ENCODE measurements at places on chromosomes 7 and 10. TPM values are rescaled to one million over a fixed set of nuclear protein-coding genes. Genes with fewer than 3 reads are reported as not detected.

The CYP3A7 gene
- not detected for total RNA-seq

The ACTL6B gene
- total RNA-seq, result not detected

The SLC16A12 gene
- total RNA-seq, result 2.2 TPM

The ZPBP gene
- total RNA-seq, result not detected

The GRM3 gene
- total RNA-seq, result not detected

The ATG9B gene
- not detected for total RNA-seq

The TPST1 gene
- 22.4 TPM for total RNA-seq

The FAM25A gene
- total RNA-seq, result not detected

The RBP3 gene
- 0.06 TPM for total RNA-seq

The AKR1C2 gene
- 12.7 TPM for total RNA-seq

The TMEM273 gene
- total RNA-seq, result 31.2 TPM

The ESYT2 gene
- 166 TPM for total RNA-seq

The WASHC2A gene
- 33.0 TPM for total RNA-seq

The TUBAL3 gene
- 0.34 TPM for total RNA-seq

All from esophagus muscularis mucosa (tissue), 4 donors.